Stimulated activated CD8-positive, alpha-beta memory T cell treated with anti-CD3 and anti-CD28 coated beads, Interleukin-4, amount 100 ng/mL, for 4 hours (primary cell): ENCODE measurements at places on chromosomes 7 and 10.

- no peak for DNase-seq
Observed at GRCh38 chr10:111018021-111018420, 58.8 kb upstream of the ADRA2A start.

GRCh38 chr7:105830405-105831301 is 45.7 kb downstream of the ATXN7L1 start:
- no peak for DNase-seq

DNA sequence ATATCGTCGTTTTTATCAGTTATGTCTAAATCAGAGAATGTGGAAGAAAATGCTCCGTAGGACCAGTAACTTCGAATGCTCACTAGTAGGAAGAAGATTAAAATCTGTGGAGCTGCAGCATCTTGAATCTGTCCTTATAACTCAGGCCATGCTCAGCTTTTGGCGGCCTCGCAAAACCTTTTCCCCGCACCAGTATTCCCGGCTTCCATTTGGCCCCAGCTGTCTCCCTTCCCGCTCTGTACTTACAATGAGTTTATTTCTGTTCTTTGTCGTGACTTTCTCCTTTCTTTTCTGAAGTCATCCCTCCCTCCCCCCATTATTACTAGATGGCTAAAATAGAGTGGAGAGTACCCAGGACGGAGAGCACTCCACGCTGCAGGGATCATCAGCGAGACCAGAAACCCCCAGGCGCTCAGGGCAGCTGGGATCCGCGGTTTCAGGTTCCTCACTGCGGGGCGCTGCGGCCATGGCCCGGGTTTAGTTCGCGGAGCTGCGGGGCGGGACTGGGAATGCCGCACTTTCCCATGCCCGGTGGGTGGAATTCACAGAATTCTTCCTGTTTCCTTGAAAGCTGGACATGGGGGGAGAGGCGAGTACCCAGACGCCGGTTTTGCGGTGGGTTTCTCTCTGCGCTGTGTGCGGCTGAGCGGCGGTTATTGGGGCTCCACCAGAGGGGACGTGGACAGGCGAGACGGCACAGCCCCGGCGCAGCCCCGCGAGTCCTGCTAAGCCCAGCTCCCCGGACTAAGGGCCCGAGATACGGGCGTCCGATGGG is 183.5 kb downstream of the POM121L12 start:
- no peak for DNase-seq

DNA sequence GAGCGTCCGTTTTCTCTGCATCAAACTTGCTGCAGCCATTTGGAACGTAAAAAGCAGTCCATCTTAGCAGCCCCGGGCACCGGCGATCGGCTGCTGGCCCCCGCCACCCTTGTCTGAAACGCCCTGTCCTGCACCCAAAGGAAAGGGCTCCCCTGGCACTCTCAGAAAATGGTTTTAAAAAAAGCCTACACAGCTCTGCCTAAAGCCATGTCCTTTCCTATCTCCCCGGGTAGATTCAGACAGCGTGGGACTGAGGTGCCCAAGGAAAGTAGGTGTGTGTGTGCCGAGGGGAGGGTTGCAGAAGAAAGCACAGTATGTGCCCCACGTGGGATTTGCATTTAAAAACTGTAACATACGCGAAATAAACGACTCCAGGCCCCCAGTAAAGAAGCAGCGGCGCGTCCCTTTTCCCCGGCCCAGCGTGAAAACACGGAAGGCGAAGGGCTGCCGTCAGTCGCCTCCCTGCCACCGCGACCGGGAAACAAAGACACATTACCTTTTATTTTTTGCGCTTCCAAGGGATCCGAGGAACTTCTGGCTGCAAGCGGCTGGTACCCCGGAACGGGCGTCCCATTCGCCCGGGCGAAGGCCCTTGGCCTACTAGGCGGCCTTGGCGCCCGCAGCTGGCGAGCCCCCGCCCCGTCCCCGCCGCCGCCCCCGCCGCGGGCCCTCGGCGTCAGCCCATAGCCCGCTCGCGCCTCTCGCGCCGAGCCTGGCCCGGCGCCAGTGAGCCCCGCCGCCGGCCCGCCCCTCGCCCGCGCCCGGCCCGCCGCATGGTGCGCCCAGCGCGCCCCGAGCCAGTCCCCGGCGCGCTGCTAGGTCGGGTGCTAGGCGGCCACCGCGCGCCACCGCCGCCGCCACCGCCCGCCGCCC is 304.6 kb downstream of the PRPF18 start:
- DNase-seq, result no peak

- DNase-seq, result no peak
Observed at GRCh38 chr10:121886997-121887622, 40.7 kb downstream of the ATE1 start.

- no peak for DNase-seq
Observed at GRCh38 chr10:48287417-48288391, 13.2 kb upstream of the FRMPD2 start.

GRCh38 chr7:29296421-29296820 is 101.8 kb downstream of the CHN2 start:
- DNase-seq, result no peak

DNA sequence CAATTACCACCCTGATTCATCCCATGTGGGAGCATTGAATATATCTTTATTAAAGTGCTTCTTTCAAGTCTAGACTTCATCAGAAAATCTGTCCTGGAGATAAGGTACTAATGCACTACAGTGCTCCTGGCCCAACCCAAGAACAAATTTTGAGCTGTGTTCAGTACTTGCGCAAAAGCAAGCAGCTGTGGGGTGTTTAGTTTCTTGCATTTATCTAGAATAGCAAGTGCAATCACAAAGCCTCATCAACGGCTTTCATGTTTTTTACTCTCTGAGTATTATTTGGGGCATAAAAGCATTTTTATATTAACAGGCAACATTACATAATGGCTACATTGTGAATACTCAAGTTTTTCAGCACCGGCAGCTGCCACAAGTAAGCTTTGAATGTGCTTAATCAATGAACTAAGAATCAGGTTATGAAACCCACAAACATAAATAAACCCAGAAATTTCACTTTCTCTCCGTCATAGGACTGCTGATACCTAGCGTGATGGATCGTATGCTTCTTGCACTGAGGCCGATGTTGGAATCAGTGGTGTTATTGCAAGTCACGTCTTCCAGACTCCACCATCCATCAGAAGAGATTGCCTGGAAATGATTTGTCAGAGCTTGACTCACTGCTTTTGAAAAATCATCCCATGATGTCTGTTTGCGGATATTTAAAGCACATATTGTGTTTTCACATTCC is 113.1 kb downstream of the CTTNBP2 start:
- no peak for DNase-seq

- DNase-seq, result no peak
Observed at GRCh38 chr10:6053816-6054631, 8.1 kb downstream of the IL2RA start.
